ENCODE measurements at places on chromosomes 3 and 15.

- DNase-seq: no peak
Observed at GRCh38 chr15:26378304-26378703, 394.6 kb downstream of the GABRB3 start.

DNA sequence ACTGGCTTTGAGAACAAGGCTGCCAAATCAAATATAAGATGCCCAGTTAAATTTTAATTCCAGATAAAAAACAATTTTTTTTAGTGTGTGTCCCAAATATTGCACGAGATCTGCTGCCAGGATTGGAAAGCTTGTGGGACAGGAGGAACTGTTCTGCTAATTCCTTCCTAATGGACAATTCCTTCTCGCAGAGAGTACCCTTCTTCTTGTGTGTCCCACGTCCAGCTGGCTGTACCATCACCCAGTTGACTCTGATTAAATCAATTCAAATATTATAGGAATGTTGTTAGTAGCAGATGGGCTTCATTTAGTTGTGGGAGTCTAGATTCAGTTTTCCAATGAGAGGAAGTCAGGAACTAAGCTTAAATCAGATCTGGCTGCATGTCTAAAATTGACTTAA is 347.9 kb upstream of the ATP10A start:
- DNase-seq: no peak

- no peak for DNase-seq
Observed at GRCh38 chr3:69032142-69032541, 18.7 kb upstream of the EOGT start.

DNA sequence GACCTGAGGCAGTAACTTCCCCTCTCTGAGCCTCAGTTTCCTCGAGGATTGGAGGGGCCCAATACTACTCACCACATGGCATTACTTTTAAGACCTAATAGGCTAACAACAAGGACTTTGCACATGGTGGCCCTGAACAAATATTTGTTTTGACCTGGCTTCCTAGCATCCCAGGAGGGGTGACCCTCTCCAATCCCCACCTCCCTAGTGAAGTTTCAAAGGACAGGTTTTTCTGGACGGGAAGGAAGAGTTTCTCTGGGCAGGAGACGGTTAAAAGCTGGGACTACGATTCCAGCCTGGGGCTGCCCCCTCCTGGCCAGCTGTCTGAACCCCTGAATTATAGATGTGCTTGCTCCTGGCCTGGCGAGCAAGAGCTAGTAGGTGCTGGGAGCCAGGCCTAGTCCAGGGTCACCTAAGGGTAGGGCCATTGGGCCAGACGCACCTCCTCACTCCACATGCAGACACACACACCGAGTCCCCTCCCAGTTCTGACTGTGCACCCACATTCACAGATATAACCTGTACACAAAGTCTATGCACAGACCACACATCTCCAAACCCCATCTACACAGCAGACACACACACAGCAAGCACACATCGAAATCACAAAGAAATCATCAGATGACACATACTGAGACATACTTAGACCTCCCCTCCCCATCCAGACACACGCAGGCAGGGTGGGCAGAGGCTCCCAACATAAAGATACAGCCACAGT is 2.7 kb upstream of the ISL2 start:
- peak; percentile 82 for DNase-seq

- no peak for DNase-seq
Observed at GRCh38 chr3:23479026-23479425, 275.9 kb downstream of the UBE2E2 start.

GRCh38 chr3:187971629-187972028 is 182.3 kb upstream of the LPP start:
- DNase-seq: peak; percentile 21

DNA sequence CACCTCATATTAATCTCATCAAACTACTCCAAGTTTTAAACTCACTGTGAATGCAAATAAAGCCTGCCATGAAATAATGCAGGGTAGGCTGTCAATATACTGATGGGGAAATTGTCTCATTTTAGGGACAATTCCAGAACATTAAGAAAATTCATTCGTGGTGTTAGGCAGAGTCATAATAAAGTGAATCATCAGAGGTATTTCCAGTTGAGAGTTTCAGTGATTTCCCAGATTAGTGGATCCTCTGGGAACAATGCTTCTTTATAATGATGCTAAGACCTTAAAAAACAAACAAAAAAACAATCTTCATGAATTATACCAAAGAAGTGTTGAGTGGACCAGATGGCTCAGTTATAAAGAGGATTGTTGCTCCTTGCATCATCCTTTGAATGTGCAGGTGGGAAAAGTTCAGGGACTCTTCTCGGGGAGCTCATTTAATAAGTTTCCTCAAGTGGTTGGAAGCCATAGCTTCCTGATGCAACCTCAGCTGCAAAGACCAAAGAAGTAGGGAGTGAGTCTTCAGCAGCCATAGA is 360.9 kb upstream of the TRIM42 start:
- DNase-seq: no peak

- no peak for DNase-seq
Observed at GRCh38 chr15:96699871-96700401, 369.4 kb downstream of the NR2F2 start.

DNA sequence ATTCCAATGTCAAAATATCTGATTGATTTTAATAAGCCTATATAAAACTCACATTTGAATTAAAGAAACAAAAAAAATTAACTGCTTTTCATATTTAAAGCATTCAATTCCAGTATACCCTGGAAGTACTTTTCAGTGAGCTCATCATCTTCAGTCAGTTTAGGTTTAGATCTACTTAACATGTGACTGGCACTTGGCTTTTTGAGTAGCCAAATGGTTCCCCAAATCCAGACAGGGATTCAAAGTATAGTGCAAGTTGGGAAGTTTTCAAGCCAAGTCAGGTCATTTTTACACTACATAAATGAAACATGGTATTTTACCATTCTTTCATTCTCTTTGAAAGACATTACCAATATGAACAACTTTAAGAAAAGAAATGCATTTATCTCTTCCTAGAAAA is 57.5 kb downstream of the ATP8B4 start:
- no peak for DNase-seq

DNA sequence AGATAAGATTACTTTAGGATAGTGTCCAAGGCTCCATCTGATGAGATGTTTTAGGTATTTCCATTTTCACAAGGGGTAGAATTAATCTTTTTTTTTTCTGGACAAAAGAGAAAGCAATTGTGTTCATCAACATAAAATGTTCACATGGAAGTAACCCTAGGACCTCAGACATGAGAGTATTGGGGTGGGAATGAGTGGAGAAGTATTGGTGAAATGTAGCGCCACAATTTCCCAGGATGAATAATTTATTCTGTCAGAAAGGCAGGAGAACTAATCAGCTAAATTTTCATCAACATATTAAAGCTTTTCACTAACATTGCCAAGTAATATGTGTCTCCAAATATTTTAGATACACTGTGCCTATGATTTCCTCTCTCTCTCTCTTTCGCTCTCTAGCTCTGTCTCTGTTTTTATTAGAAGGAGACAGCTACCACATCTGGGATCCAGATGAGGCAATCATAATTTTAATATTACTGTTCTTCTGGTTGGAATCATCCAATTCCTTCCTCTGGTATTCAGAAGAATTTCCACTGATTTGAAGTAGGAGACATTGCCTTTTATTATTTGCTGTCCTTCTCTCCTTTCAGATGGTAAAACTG is 21.6 kb upstream of the ZNF280D start:
- no peak for DNase-seq

GRCh38 chr3:12904951-12905315 is 63.6 kb upstream of the RPL32 start:
- DNase-seq: no peak

All from HT-29 (cell line).